ENCODE measurements at places on chromosomes 3 and 15. TPM values are rescaled to one million over a fixed set of nuclear protein-coding genes. Genes with fewer than 3 reads are reported as not detected.

Gene CCDC9B
- total RNA-seq, result 17.4 TPM

Gene MOBP
- total RNA-seq, result 0.13 TPM

Gene RARB
- not detected for total RNA-seq

Gene CFAP92
- 0.25 TPM for total RNA-seq

Gene ZDHHC3
- total RNA-seq, result 146 TPM

Gene MUSTN1
- 13.1 TPM for total RNA-seq

Gene CACNA2D3
- total RNA-seq, result 1.0 TPM

Gene TMF1
- total RNA-seq, result 27.7 TPM

Gene ZFAND6
- 110 TPM for total RNA-seq

Gene FNDC3B
- 23.2 TPM for total RNA-seq

Gene FRMD4B
- total RNA-seq, result 58.0 TPM

Gene HESX1
- total RNA-seq, result 0.76 TPM

Gene SPESP1
- total RNA-seq, result 1.3 TPM

Gene SQOR
- total RNA-seq, result 53.3 TPM

Gene GOLGA8F
- total RNA-seq, result not detected

Gene HES1
- total RNA-seq, result 293 TPM

Gene P2RY13
- 0.76 TPM for total RNA-seq

Gene B3GNT5
- 12.7 TPM for total RNA-seq

Gene IL5RA
- total RNA-seq, result not detected

Gene CTDSPL2
- total RNA-seq, result 41.8 TPM

Data from lower leg skin (tissue), 4 donors.